Neural crest cell (in vitro differentiated cells): ENCODE measurements at places on chromosomes 7 and 10.

- no peak for DNase-seq
Observed at GRCh38 chr10:107666214-107666613, 501.7 kb upstream of the SORCS1 start.

DNA sequence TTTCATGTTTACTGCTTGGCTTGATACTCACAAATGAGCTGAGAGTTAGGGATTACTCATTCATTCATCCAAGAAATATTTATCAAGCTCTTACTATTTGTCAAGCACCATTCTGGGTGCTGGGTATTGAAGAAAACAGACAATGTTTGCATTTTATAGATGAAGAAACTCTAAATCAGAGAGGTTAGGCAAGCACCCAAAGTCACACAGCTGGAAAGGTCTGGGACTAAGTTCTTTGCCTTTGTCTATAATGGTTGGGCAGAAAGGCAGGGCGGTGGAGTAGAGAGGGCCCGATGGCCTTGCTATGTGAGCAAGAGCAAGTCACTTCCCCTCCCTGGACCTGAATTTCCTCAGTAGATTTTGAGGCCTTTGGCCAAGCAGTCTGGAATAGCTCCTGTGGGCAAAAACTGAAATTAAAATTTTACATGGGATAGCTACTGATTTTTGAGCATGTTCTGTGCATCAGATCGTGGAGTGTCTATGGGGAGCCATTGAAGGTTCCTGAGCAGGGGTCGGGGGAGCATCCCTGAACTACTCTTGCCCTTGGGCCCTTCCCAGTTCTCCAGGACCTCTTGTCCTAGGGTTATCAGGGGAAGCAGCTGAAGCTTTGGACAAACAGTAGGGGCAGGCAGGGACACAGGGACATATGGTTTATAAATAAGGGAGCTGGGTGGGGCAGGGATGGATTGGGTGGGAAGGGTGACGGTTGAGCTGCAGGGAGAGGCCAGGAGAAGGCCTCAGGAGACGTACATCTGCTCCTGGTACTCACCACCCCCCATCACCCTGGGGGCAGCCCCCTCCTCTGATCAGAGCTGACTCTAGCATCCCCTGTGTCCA lies 23.3 kb downstream of the AQP1 start:
- no peak for DNase-seq

DNA sequence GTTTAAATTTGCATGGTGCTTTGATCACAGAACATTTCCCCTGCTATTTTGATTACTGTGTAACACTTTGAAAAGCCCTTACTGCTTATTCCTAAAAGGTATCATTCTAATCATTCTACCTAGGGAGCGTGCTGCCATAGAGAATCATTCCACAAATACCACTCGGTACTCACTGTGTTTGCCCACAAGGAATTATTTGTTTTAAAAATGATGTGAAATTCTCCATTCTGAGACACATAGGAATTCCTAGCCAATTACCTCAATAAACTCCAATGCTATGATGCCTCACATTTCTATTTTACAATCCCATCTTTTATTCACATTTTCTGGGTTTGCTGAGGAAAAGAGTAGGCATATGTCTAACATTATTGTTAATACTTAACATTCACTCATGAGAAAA lies 16.2 kb upstream of the TES start:
- no peak for DNase-seq

DNA sequence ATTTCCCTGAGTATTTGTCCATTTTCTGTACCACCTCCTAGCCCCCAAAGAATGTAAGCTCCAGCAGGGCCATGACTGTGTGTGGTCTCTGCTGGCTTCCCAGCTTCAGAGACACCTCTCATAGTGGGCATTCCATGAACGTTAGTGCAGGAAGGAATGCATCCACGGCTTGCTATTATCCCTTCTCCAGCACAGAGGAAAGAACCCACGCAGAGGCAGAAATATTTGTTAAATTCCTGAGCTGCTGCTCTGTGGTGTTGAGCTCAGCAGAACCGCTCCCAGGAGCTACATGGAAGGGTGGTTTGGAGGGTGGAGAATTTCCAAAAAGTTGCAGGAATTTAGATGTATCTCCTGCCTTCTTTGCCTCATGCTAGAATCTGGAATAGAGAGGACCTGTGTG lies 275.2 kb downstream of the POU6F2 start:
- no peak for DNase-seq

- DNase-seq = no peak
Observed at GRCh38 chr10:71597821-71598498, 121.6 kb downstream of the C10orf105 start.

DNA sequence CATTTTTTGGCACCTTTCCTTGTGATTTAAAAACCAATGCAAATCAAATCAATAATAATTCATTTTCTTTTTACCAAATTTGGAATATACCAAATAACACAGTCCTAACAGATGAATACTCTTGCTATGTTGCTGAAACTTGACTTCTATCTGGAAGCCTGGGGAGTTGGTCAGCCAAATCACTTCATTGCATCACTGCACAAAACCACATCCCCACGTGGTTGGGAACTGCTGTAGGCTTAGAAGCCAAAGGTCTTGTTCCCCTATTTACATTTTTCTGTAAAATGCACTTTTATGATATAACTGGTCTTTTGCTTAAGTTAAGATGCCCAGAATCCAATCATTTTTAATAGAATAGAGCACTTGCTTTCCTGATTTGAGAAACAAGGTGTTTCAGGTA lies 15.2 kb downstream of the GPR85 start:
- DNase-seq = no peak

GRCh38 chr10:26386781-26387180 lies 51.4 kb upstream of the APBB1IP start:
- DNase-seq = no peak

GRCh38 chr7:42237811-42238541 lies 967 bp upstream of the GLI3 start:
- peak; percentile 77 for DNase-seq

GRCh38 chr10:119198438-119198837 lies 8.9 kb upstream of the GRK5 start:
- DNase-seq = no peak

- DNase-seq = no peak
Observed at GRCh38 chr7:77269360-77270093, 69.9 kb upstream of the FGL2 start.

DNA sequence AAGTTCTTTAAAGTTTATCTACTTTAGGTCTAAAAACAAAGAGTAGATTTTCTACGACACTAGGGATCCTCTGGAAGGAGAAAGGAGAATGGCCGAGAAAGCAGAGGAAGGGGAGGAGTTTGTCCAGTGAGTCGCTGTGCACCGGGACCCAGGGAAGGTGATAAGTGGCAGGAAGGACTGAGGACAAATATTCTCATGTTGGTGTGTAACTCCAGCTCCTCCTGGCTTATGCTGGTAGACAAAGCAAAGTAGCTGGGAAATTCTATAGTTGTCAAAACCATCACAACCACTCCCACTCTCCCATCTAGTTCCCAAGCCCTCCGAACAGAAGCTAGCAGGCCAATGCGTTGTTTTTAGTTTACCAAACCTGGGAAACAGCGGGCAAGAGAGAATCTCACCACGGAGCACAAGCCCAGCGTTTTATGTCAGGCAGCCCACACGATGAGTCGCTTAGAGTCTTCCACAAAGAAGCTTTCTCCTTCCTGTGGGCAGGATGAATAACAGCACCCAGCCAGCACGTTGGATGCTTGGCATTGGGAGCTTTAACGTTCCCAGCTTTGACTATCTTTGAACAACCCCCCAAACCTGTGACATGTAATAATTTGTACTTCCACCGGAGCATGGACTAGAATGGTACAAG lies 32.9 kb upstream of the JCAD start:
- DNase-seq = no peak

GRCh38 chr7:151716323-151716722 lies 160.6 kb downstream of the PRKAG2 start:
- no peak for DNase-seq

- DNase-seq = no peak
Observed at GRCh38 chr10:98642281-98642680, 195.5 kb upstream of the HPS1 start.

GRCh38 chr7:29229066-29229465 lies 34.5 kb downstream of the CHN2 start:
- DNase-seq = no peak

DNA sequence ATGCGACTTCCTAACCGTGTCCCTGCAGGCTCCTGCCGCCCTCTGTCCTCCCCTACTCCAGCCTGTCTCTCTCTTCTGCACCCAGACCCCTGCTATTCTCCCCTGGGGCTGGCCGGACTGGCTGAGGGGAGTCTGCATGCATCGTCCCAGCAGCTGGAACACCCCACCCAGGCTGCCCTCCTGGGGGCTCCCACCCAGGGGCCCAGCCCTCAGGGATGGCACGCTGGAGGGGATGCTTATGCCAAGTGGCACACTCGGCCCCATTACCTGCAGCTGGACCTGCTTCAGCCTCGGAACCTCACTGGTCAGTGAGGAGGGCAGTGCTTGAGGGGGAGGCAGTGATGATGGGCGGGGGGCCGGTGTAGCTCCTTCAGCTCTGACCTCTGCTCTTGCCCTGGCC lies 21.7 kb upstream of the ZNF467 start:
- DNase-seq = no peak

- no peak for DNase-seq
Observed at GRCh38 chr10:51233337-51234100, 159.2 kb downstream of the PRKG1 start.

- no peak for DNase-seq
Observed at GRCh38 chr7:2929321-2930201, 85.5 kb upstream of the GNA12 start.

DNA sequence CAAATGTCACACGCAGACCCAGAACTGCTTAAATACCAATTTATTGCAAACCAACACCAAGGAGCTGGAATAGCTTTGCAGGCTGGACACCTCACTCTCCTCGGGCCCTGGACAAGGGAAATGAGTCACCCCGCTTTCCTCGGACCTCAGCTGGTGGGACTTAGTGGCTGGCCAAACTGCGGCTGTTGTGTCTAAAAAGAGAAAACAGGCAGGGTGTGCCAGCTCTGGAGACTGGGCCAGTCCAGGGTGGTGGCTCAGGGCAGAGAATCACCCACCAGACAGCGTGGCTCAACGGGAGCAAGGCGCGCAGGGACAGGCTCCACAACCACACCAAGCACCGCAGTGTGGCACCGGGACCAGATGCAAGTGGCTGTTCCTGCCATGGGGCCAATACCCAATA lies 58.2 kb upstream of the CAMK2B start:
- no peak for DNase-seq

GRCh38 chr10:106540645-106541044 lies 623.9 kb downstream of the SORCS1 start:
- DNase-seq = no peak

GRCh38 chr7:152899004-152899403 lies 139.5 kb downstream of the ACTR3B start:
- DNase-seq = no peak

DNA sequence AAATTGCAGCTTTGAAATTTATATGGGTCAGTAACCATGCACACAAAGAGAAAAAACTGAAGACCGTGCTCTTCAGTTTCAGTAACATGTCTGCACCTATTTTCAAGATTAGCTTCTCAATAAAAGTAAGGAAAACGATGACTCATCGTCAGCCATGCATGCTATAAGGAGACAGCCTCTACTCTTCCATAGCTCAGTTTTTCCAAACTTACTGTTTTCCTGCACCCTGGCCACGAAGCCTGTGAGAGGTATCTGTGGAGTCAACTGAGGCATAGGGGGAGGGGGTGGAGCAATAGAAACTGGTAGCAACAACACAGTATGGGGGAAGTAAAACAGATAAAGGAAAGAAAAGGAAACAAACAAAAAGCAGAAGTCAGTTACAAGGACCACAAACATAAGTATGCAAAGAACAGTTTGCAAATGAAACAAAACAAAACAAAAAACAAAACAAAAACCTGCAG lies 58.0 kb downstream of the PDSS1 start:
- no peak for DNase-seq

DNA sequence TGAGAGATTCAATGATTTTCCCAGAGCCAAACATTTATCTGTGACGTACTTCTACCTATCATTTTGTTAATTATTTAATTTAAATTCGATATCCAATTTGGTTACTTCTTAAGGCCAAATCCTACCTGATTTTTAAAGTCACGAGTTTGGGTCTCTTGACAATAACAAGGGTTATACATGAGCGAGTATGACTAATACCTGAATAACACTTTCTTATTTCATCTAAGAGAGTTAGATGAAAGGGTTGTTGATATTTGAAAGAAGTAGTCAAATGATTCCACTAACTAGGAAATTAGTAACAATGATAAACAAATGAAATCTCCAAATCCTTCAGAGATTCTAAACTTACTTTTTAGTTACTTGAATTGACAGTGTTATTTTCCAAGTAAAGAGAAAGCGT lies 1086.9 kb downstream of the XPNPEP1 start:
- DNase-seq = no peak

GRCh38 chr7:81457852-81458522 lies 311.9 kb downstream of the HGF start:
- no peak for DNase-seq

GRCh38 chr10:74179111-74179710 lies 28.2 kb downstream of the ADK start:
- DNase-seq = no peak

GRCh38 chr10:93753621-93754250 lies 4.0 kb upstream of the LGI1 start:
- no peak for DNase-seq

- no peak for DNase-seq
Observed at GRCh38 chr10:22690158-22690557, 24.2 kb downstream of the PIP4K2A start.

DNA sequence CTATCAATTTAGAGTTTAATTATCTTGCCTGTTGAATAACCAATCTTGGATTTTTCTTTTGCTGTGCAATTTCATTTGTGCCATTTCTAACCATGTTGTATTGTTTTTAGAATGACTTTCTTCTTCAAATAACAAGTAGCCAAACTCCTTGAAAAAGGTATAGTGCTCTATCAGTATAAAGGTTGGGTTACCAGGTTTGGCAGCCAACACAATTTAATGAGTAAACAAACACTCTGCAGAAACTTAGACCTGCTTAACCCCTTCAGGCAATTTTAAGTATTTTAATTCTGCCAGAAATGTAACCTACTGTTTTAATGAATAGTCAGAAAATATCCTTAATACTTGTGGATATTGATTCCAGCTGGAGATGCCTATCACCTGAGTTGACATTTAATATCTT lies 299.8 kb downstream of the ARL4A start:
- no peak for DNase-seq

- no peak for DNase-seq
Observed at GRCh38 chr7:44824894-44825526, 22.9 kb downstream of the H2AZ2 start.

DNA sequence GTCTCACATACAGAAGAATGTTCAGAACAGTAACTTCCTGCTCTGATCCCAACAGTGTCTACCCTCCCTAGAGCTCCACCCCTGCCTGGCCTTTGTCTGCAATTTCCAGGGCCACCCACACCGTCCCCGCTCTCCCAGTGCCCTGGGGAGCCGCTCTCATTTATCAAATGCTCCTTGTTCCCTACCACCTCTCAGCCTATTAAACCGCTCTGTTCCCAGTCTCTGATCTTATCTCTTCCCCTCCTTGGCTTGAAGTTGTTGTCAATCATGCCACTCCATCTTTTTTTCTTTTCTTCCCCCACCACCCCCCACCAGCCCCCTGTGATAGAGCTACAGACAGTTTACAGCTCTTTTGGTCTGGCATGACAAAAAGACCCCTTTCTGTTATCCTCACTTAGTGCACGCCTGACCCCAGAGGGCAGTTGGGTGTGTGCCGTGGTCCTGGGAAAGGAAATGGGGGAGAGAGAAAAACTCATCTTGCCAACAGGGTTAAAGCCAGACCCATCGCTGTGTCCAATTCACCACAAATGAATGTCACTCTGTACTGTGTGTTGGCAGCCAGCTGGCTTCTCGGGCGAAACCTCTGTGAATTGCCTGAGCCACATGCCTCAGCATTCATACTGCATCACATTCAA lies 28.8 kb upstream of the HECTD2 start:
- peak; percentile 43 for DNase-seq

- no peak for DNase-seq
Observed at GRCh38 chr10:52558090-52558489, 214.5 kb downstream of the MBL2 start.
